Stimulated activated CD4-positive, alpha-beta T cell treated with anti-CD3 and anti-CD28 coated beads, Interleukin-1b, Interleukin-23, amount 100 ng/mL, for 1 hour (primary cell): ENCODE measurements at places on chromosomes 2 and 18.

DNA sequence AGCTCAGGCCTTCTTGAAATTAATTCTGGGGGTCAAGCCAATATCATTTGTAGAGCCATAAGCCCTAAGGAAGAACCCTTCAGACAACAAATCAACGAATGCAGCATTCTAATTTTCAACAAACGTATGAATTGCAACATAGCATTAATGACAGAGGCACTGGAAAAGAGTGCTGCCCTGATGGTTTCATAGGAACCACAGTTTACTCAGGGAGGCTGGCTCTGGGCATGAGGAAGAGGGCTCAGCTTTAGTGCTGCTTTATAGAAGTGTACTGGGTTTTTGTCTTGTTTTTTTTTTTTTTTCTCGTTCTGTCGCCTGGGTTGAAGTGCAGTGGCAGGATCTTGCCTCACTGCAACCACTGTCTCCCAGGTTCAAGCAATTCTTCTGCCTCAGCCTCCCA, 36.1 kb upstream of the CAB39 start:
- DNase-seq, result no peak

DNA sequence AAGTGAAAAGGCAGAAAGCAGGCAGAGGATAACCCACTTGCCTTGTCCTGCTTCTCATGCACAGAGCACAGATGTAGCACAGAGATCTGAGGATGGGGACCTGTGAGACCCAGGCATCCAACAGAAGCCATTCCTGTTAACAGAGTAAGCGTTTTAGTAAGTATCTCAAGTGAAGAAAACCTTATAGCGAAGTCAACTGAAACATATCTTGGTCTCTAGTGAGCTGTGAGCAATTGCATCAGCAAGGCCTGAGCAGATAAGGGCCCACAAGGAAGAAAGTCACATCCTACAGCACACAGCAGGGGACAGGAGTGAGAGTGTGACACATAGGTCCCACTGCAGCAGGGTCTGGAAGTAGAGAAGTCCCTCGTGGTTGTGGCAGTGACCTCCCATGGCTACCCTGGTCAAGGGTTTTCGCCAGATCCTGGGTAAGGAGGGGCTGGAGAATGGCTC, 248.7 kb upstream of the TNP1 start:
- DNase-seq, result no peak

GRCh38 chr2:37555457-37555856, 116.0 kb downstream of the CDC42EP3 start:
- DNase-seq, result no peak

GRCh38 chr2:114688241-114688640, 245.8 kb downstream of the DPP10 start:
- DNase-seq, result no peak

DNA sequence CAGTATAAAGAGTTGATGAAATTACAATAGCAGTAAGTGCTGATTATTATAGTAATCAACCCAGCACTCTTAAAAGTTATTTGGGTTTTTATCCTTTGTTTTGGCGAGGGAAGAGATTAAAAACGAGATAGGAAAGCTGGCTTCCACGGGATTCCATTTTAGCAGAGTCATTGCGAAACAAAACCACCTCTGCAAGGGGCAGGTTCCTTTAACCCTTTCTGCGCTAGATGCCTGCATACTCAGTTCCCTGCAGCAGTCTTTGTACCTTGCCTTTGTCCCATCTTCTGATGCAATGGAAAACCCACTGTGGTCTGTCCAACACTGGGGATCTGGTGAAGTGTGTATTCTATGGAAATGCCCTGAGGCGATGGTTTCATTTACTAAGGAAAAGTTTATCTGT, 2.7 kb downstream of the YPEL5 start:
- DNase-seq, result no peak

- no peak for DNase-seq
These were observed 465 bp downstream of the SEPTIN10 start for GRCh38 chr2:109613081-109613921.

DNA sequence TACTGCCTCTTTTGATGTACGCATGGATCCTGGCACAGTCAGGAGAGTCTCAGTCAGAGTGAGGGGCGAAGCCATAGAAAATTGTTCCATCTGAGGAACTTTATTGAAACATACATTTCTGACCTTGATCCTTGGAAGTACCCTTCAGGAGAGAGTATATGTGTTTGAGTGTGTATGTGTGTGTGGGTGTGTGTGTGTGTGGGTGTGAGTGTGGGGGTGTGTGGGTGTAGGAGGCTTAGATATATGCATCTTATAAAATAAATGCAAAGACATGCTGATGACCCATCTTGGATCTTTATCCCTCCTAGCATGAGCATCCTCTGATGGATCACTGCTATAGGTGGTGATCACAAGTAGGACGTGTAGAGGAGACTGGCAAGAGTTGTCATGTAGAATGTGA, 93.5 kb downstream of the SETBP1 start:
- no peak for DNase-seq

GRCh38 chr2:7725850-7726242, 808.6 kb downstream of the RNF144A start:
- DNase-seq, result no peak

DNA sequence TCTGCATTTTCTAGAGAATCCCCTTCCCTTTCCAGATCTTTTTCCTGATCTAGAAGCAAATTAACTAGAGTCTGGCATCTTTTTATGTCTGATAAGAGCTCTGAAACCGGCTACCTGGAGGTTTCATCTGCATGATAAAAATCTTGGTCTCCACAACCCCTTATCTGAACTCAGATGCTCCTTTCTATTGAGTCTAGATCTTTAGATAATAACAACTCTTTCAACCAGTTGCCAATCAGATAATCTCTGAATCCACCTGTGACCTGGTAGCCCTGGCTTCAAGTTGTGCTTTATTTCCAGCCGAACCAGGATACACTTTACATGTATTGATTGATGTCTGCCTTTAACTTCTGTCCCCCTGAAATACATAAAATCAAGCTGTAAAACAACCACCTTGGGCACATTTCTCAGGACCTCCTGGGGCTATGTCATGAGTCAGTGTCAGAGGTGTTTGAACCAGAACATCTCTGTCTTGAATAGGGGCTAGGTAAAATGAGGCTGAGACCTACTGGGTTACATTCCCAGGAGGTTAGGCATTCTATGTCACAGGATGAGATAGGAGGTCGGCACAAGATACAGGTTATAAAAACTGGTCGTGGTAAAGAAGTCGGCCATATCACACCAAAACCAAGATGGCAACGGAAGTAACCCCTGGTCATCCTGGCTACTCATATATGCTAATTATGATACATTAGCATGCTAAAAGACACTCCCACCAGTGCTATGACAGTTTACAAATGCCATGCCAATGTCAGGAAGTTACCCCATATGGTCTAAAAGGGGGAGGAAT, 20.8 kb downstream of the RALBP1 start:
- no peak for DNase-seq

- DNase-seq, result no peak
These were observed 4.3 kb upstream of the CNDP1 start for GRCh38 chr18:74529811-74530583.
